ENCODE measurements at places on chromosomes 3 and 15.

DNA sequence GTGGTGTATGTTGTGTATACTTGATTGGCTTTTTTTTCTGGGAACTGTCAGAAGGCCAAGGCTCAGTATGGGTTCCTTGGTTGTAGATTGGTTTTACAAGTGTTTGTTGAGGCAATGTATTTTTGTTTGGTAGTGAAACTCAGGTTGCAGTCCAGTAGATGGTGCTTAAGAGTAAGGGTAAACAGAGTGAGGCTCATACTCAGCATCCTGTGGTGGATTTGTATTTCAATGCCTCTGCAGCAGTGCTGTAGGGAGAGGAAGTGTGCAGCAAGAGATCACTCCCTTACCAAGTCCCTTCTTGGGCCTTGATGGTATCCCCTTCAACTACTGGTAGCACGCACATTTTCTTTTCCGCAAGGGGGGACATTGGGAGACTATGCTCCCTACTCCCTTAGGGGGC is 428.5 kb upstream of the CNTN3 start:
- no peak for DNase-seq

DNA sequence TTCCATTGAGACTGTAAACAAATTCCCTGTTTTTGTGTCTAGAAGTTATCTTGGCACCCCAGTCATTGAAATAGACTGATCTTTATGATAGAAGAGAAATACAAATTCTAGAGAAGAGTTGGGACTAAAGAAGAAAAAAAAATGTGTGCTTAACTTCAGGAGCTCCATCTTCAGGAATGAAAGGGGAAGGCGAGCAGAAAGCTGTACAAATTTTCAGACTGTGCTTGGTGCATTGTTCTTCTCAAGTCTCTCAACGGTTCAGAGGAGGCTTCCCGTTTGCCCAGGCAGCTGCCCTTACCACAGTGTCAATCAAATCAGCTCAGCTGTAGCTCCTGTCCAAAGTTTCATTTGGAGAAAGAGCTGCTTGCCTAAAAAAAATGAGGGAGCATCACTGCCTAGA is 41.7 kb downstream of the OXSM start:
- peak; percentile 27 for DNase-seq

DNA sequence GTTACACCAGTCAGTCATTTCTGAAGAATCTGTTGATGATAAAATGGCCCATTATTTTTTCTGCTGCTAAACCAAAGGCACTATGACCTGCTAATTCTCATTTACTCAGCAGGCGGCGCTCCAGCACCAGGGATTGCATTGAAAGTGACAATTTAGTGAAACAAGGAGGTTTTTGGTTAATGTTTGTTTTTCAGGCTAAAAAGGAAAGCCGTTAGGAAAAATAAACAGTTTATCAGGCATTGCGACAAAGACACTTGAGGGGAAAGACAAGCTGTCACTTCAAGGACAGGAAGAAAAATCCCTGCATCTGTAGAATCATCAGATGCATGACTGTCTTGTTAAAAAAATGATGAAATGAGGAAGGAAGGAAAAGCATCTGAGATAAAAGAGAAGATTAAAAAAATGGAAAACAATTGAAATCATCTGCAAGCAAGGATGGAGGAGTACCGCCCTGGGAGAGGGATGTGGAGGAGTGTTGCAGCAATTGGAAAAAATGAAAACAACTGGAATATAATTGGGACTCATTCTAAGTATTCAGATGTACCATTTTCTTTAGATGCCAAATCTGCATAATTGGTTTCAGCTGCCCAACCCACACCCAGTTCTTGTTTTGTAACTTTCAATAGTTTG is 54.0 kb downstream of the NR1D2 start:
- peak; percentile 81 for DNase-seq

GRCh38 chr3:143671626-143672025 is 176.6 kb downstream of the SLC9A9 start:
- no peak for DNase-seq

GRCh38 chr3:37858742-37859141 is 2.9 kb upstream of the CTDSPL start:
- DNase-seq: no peak

GRCh38 chr15:38671675-38672254 is 107.2 kb upstream of the RASGRP1 start:
- no peak for DNase-seq

GRCh38 chr15:81930582-81931369 is 115.0 kb downstream of the MEX3B start:
- DNase-seq: no peak

DNA sequence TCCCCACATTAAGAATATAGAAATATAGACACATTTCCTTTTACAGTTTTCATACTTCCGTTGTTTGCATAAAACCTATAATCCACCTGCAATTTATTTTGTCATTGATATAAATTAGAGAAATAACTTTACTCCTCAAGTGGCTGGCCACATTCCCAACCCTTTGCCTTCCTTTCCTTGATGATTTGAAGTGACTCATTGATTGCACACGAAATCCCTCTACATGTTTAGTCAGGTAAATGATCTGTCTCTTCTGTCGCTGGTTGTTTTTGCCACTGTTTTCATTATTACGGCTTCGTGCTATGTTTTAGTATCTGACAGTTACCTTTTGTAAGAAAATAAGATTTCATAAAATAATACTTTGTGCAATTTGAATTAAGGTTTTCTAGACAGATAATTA is 272.2 kb upstream of the NR2E3 start:
- no peak for DNase-seq

DNA sequence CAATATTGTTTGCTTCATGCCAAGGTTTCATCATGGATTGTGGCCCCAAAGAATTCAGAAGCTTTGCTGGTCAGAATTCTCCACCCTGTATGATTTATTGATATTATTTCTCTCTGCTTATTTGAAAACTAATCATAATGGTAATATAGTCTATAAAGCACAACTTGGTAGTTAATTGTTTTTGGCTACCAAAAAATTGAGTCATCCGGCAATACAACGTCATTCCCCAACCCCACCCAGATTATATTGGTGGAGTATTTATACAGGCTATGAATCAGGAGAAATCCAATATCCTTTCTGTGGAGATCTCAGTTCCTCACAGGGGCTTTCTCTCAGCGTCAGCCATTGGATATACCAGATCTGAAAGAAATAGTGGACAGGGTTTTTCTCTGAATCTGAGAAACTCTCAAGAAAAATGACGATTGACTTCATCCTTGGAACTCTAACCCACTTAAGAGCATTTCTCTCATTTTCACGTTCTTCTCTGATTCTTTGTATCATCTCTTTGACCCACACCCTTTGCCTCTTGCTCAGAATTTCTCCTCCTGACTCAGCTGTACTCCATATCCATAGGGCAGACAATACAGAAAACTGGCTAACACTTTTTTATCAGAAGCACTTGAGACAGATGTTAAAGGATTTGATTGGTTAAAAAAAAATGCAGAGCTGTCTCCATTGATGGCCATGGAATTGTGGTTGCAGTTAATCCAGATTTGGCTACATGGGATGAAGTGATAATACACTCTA is 1055.8 kb upstream of the CADM2 start:
- DNase-seq: no peak

GRCh38 chr15:45827275-45827674 is 192.4 kb downstream of the SQOR start:
- DNase-seq: no peak

DNA sequence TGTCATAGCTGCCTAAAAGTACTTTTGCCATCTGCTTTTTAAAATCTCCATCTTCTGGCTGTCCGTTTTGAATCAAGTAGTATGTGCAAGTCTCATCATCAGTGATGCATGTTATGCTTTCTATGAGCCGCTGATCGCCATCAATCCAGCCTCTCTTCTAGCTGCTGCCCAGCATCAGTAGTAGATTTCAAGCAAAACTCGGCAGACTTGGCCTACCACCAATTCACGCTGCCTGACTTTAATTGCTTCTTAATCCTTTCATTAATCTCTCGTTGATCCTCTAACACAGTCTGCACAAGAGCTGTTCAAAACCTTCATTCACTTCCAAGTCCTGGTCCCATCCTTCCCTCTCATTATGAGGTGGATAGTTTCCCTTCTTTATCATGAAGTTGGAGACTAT is 104.9 kb downstream of the NSUN3 start:
- DNase-seq: no peak

DNA sequence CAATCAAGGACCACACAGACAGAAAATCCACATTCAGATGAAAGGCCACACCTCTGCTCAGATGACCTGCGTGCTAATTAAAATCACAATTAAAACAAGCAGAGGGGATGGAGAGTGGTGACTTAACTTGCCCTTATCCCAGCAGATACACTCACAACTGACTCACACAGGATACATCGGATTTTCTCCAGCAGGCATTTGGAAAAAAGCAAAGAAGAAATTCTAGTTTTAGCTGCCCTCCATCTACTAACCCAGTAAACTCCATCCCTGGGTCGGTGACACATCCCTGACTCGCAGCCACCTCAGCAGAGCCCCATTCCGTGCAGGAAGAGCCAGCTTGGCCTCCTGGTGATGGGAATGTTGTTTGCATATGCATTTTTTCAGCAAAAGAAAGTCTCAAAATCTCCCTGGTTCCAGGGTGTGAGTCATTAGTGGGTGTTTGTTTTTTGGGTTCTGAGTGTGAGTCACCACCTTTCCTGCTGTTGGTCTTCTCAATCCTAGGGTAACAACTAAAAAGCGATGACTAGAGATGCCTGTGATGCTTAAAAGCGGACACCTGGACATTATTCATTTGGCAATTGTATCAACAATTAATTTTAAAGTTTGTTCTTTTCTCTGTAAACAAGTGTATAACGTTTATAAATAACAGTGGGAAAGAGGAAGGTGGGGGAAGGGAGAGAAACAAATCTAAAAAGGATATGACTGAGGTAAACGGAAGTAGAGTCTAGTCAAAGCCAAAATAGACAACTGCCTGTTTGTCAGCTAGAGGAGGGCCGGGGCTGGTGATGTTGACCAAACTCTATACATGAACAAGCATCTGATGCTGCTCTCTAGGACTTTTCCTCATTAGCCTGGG is 49.8 kb upstream of the SLC4A7 start:
- DNase-seq: peak; percentile 39

GRCh38 chr3:156632601-156633000 is 41.8 kb upstream of the TIPARP start:
- DNase-seq: no peak

DNA sequence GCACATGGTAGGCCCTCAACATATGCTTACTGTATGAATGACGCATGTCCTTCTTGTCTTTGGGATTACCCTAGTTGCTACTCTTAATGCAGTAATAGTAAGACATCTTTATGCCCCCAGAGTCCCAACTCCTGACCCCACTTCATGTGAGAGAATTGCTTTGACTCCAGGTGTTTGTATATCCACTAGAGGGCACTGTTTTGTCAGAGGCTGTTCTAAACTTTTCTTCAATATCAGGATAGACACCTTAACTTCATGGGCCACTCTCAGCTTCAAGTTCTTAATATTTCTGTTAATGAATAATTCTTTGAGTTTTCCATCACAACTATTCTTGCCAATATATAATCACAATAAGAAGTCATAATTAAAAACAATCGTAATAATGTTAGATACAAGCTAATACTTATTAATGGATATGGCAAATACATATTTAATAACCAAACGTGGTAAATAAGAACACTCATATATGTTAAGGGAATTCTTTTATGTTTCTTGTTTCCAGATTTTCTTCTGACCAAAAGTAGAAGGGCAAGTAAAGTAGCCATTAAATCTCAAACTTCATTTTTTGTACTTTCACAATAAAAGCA is 337.2 kb upstream of the DNAJC19 start:
- peak; percentile 10 for DNase-seq

DNA sequence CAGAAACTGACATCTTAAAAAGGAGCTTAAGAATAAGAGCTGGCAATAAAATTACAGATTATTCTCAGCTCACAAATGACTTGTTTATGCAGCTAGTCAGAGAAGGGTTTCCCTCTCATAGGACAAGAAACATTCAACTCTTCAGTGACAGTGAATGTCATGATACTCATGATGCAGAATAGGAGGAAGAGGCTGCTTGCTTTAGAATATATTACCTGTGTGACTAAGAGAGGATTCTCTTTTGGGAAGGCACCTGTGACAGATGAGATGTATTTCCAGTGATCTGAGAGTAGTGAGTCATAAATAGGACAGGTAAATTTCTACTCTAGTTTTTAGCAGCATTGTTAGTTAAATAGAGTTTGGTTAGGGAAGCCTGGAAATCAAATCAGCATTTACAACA is 39.9 kb downstream of the RASA2 start:
- DNase-seq: no peak

DNA sequence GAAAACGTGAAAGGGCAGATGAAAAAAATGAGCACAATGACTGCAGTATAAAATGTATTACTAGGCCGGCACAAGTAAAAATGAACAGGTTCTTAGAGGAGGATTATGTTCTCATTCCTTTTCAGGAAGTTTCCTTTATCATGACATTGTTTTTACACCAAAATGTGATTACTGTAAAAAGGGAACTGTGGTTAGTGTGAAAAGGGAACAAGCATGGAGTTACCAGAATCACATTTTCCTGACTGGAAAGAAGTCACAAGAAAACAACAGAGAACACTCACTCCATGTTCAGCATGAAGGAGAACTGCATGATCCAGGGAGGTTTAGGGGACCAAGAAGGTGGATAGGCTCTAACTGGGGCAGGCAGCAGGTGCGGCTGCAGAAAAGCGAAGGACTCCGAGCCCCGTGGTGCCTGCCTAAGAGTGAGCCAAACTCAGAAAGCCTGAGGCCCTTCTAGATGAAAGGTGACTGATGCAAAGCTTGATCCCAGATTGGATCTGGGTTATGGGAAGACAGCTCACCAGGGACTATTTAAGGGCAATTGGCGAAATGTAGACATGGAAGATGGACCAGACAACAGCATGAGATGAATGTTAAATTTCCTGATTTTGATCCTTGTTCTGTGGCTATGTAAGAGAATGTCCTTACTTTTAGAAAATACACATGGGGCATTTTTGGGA is 77.3 kb downstream of the CCR1 start:
- no peak for DNase-seq

DNA sequence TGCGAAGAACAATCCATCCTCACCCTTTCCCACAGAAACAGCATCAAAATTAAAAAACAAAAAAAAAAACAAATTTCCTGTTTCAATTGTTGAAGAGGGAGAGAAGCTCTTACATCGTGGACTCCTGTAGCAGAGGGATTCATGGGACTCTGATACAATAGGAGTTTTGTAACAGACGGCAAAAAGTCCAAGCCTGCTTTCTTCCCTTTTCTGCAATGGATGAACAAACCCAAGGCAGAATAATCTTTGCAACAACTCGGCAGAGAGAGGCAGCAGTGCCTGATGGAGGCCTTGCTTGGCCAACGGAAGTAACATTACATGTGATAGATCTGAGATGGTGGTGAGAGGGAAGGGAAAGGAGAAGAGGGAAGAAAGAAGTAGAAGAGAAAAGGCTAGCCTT is 26.9 kb downstream of the CCR4 start:
- DNase-seq: no peak
